ENCODE measurements at places on chromosomes 6 and 20. TPM values are rescaled to one million over a fixed set of nuclear protein-coding genes. Genes with fewer than 3 reads are reported as not detected.

Gene OPRM1
- not detected for total RNA-seq

Gene PDE7B
- 0.29 TPM for total RNA-seq

Gene PHACTR1
- 0.47 TPM for total RNA-seq

Gene ADGRF1
- not detected for total RNA-seq

Gene MYMX
- total RNA-seq = not detected

Gene GABRR1
- total RNA-seq = not detected

Gene POPDC3
- not detected for total RNA-seq

Gene UST
- 0.42 TPM for total RNA-seq

Gene PRSS16
- total RNA-seq = 0.81 TPM

Gene RAB22A
- total RNA-seq = 16.0 TPM

Gene ZC3H12D
- 6.0 TPM for total RNA-seq

Gene STMND1
- not detected for total RNA-seq

Gene DBNDD2
- total RNA-seq = 10.0 TPM

Gene BANF2
- total RNA-seq = not detected

Gene LAMA2
- total RNA-seq = not detected

Gene HSD17B8
- total RNA-seq = 13.9 TPM

Gene RAET1E
- not detected for total RNA-seq

Gene SLC22A7
- not detected for total RNA-seq

Gene TTBK1
- not detected for total RNA-seq

Gene ARG1
- not detected for total RNA-seq

Gene TMEM244
- not detected for total RNA-seq
